ENCODE measurements at places on chromosomes 7 and 10.
A peak's percentile ranks its signal among the peaks of the same experiment; 100 is the strongest.

DNA sequence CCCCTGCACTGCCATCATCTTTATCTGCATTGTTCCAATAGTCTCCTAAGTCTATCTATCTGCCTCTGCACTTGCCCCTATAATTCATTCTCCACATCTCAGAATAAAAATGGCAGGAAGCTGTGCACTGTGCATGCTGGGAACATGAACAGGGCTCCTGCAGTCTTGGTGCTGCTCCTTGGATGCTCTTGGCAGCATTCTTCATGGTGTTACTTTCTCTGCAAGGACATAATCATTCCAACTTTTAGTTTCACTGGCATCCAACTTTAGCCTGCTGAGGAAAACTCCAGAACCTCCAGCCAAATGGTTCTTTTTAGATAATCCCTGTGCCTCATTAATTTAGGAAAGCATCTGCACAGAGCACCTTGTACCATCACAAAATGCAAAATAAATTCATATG lies 208.3 kb downstream of the STK31 start:
- no peak for DNase-seq

DNA sequence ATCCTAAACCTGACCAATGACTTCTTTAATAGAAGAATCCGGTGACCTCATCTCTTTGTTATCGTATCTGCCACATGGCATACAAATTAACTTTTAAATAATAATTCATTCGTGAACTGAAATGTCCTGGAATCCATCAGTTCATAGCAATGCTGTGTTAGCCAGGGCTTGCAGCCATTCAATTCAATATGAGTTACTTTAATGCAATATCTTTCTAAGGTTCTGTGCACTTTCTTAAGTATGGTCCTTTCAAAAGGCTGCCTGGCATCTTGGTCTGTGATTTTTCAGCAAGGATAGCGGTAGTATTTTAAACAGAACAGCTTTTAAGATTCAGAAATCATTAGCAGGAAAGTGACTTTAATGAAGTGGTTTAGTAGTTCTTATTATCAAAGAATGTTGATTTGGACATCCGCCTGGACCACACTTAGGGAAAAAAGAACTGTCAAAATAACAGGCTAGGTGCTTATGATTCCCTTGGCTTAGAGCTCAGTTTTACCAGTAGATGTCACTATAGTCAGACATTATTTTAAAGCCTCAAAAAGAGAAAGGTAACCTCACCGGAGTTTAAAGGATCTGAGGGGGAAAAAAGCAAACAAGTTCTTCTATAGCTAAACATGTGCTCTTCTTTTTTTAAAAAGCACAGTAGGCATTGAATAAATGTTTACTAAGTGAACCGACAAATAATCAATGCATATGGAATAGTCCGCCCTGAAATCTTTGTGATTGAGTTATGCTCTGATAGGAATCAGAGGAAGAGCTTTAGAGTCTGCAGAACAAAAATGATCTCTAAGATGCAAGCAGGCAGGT lies 22.7 kb downstream of the SLC35G1 start:
- DNase-seq = peak; percentile 24

DNA sequence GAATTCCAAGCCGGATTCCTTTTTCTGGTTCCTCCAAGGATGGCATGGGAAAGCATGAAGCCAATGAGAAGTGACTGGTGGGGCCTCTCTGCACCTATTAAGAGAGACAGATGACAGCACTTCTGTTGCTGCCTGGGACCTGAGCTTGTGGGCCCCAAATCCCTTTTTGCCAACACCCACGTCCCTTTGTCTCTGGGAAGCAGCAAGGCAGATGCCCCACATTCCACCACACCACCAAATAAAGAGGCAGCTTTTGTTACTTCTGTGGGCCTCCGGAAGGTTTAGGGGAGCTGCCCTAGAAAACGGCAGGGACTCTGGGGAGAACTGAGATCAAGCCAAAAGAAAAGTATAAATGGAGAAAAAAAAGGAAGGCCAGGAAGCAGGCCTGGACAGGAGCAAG lies 3.4 kb downstream of the CCDC136 start:
- DNase-seq = no peak

DNA sequence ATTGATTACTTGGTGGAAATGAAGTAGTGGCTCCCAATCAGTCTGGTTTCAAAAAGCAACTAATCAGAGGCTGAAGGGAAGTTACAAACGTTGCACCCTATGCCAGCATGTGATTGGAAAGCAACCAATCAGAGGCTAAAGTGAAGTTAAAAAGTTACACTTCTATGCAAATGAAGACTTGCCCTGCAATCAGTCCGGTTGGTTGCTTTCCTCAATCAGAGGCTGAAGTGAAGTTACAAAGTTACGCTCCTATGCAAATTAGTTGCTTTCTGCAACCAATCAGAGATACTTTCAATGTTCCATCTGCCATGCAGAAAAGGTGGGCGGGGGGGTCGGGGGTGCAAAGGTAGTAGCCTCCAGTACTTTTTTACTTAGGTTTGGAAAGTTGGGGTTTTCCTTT lies 1077.1 kb downstream of the TYW1 start:
- DNase-seq = no peak

- DNase-seq = no peak
These were observed 17.6 kb downstream of the NT5C3A start for GRCh38 chr7:33044986-33045385.

DNA sequence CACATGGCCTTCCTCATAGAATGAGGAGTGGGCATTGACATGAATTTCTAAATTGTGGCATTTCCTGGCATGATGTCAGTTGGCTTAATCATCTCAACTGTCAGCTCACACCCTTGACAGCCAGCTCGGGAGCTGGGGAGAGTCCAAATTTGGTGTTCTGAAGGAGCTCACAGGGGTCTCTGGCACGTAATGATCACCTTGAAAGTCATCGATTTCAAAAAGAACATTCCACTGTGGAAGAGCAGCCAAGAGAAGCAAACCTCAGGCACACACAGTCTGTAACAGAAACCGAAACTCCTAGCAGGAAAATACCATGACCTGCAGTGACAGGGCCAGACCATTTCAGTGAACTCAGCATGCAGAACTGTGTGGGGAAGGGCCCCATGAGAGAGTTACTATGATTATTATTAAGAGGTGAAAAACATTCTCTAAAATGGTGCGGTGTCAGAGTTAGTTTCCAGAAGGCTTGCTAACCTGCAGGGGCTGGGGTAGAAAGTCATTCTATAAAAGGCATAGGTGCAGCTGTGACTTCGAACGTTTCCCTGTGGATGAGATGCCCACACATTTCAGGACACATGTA lies 26.4 kb upstream of the KLF6 start:
- no peak for DNase-seq

Data from hippocampal formation (tissue), 2 donors.